ENCODE measurements at places on chromosomes 3 and 15. TPM values are rescaled to one million over a fixed set of nuclear protein-coding genes. Genes with fewer than 3 reads are reported as not detected.

Gene CCRL2
- not detected for total RNA-seq

DNA sequence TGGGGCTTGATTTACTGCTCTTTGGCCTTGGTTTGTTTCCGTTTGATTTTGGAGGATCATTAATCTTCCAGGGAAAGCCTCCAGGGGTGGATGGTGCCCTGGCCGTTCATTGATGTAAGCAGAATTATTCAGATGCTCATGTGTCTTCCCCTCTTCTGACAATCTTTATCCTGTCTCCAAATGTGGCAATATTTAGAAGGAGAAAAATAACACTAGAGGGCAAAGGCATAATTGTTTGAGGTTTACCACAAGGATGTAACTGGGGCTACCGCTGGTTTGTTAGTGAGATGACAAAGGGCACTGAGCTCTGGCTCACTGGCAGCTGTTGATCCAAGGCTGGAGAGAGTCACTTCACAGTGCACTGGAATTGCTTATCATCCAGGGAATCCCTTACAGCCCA is 18.2 kb upstream of the PLCL2 start:
- DNase-seq = no peak

- DNase-seq = no peak
Measured at GRCh38 chr3:49721896-49722781, 1.6 kb downstream of the GMPPB start.

GRCh38 chr3:132315851-132316250 is 1.4 kb upstream of the ACP3 start:
- DNase-seq = no peak

DNA sequence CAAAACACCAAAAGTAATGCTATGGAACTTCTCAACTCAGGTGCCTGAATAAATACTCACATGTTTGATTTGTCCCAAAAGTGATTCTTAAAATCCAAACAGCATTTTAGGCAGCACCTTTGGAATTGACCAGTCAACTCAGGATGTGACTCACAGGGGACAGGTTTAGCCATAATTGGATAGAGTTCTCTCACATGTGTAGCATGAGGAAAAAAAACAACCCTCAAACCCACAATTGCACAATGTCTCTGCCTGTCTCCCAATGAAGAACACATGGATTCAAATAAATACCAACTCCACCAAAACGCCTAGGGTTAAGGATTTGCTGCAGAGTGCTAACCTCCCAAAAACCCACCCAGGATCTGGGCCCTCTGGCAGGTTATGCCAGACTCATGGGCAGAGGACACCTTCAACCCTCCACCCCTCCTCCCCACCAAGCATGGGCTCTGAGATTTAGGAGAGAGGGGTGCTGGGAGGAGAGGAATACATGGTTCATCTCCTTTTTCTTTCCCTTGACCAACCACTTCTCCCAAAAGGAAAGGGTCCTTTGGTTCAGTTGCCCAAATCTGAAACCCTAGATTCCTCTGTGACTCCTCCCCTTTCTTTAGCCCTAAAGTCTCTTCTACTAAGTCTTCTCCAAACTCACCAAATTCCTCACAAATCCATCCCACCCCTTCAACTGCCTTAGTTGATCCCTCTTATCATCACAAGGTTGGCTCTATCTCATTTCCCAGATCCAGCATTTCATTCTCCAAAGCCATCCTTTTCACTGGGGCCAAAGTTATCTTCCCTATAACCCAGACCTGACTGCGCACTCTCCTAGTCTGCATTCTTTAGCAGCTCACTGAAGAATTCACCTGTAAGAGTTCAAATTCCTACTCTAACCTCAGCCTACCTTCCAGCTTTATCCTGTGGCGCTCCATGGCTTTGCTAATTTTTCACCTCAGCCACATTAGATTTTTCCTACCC is 7.7 kb downstream of the RYK start:
- DNase-seq = no peak
